Cerebellar nuclear complex (tissue), 1 donor: ENCODE measurements at places on chromosomes 7 and 10.

DNA sequence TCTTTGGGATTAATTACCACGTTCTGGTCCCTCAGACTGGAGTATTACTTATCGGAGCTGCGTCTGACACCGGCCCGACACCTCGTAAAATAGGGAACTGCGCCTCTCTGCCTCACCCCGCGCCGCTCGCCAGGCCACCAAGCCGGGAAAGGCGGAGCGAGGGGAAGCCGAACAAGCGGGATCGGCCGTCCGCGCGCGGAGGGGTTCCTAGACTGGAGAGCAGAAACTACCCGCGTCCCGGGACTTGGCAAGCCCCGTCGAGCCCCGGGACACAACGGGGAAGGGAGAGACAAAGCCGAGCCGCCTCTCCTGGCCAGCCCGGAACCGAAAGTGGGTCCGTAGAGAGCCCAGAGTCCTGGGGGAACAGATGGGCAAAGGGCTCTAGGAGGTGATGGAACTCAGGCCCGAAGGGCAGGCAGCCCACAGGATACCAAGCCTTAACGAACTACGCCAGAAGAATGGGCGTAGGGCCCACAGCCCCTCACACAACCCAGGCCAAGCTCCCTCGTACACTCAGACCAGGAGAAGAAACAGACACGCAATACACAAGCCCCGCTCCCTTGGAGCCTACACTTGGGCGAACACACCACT is 6.5 kb downstream of the LBX1 start:
- no peak for DNase-seq

DNA sequence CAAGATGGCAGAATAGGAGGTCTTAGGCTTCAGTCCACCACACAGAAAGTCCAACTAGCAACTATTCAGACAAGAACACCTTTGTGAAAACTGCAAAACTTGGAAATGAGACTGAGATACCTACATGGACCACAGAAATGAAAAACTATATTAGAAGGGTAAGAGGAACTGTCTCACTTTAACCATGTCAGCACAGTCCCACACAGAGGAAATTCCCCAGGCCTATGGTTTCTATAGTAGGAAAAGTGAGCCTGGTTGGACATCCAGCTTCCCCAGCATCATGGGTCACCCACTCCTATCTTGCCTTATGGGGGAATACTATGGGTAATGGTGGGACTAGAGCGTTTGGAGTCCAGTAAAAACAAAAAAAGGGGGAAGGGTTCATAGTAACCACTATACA is 38.8 kb upstream of the CDK6 start:
- DNase-seq, result no peak

DNA sequence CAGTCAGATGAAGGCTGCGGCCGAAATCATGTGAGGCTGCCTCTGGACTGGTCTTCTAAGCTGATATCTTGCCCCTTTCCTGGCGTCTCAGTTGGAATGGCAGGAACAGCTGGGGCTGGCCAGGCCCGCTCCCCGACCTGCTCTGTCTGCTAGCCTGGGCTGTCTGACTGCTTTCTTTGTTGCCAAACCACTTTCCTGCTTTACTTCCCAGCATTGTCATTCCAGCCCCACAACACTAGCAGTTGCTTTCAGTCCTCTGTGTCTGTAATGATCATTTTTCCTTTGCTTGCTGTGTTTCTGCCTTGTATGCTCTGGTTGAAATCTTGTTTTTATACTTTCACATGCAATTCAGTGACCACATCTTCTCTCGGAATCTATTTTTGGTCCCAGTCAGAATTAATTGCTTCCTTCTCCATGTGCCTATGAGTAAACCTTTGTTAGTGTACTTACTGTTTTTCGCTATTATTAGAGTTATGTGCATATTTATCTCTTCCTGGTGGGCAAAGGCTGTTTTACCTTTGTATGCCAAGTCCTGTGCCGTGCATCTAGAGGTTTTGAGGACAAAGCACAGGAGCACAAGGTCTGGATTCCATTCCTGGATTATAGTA is 21.6 kb downstream of the PRPF18 start:
- no peak for DNase-seq

DNA sequence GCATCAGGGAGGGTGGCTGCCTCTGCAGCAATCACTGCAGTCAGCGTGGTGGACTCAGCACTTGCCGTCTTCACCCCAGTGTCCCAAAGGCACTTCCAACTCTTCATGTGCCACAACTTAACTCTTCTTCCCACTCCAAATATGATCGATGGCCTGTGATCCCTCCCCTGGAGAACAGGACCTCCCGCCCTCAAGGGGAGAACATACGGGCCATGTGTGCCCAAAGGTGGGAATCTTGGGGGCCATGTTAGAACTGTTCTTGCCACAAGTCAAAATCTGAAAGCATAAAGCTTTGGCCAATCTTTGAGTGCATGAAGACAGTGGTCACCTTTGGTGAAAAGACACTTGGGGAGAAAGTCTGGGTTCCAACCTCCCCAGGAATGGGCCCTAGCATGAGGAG is 368.5 kb upstream of the MGMT start:
- no peak for DNase-seq

DNA sequence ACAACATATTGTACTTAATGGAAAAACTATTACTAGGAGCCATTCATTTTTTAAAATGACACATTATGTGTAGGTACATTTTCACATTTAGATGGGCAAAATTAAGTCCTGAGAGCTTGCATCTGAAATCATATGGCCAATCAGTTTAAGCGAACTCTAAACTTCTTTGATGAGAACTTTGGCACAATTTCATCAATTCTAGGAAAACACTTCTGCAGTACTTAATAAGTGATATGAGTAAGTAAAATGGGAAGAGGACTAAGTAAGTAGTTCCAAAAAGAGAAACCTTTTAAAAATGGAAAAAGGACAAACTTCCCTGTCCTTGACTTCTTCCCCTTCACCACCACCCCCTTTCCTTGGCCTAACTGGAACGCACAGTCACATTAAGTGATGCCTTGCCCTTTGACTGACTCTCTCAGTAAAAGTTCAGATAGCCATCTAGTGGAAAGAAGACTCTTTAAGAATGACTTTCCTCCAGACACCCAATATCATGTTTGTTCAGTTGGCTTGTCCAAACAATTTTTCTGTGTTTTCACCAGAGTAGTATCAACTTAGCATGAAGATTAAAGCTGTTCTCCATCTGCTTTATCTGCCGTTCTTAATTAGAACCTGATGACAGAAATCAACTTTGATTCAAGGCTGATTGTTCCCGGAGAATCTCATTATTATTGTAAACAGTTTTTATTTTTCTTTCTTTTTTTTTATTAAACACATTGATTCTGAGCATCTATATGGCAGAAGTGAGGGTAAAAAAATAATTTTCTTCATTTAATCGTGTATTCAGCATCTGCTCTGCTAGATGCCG is 45.1 kb downstream of the CNNM2 start:
- DNase-seq, result no peak

GRCh38 chr10:49645871-49646870 is 32.3 kb downstream of the CHAT start:
- no peak for DNase-seq

GRCh38 chr10:34273340-34273739 is 541.8 kb downstream of the PARD3 start:
- no peak for DNase-seq

- DNase-seq, result no peak
Measured at GRCh38 chr7:23205909-23206767, 24.3 kb downstream of the NUP42 start.

DNA sequence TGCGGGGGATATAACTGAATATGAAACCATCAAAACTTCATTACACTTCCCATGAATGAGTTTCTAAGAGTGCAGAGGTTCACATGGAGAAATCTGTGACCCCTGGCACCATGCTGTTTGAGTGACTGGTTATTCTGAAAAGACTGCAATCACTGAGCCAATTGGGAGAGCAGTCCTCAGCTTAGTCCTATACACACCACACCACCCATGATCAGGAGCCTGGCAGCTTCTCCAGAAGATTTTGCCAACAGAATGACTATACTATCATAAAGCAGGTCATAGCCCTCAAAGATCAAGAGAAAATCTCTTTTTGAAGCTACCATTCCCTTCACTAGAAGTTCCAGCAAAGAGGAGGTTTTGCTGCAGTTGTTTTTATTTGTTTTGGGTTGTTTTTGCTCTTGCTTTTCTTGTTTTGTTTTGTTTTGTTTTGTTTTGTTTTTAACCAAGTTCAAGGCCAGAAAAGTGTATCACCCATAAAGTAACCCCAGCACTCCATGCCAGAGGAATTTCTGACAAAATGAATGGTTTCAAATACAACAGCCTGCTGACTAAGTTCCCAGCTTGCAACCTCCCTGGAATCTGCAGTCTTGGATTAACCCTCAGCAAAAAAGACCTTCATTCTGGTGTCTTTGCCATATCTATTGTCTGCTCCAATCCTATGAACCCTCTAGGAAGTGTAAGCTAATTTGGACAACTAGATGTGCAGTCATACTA is 19.7 kb upstream of the HGF start:
- no peak for DNase-seq

- DNase-seq, result no peak
Measured at GRCh38 chr7:143316492-143316891, 581 bp downstream of the CLCN1 start.

DNA sequence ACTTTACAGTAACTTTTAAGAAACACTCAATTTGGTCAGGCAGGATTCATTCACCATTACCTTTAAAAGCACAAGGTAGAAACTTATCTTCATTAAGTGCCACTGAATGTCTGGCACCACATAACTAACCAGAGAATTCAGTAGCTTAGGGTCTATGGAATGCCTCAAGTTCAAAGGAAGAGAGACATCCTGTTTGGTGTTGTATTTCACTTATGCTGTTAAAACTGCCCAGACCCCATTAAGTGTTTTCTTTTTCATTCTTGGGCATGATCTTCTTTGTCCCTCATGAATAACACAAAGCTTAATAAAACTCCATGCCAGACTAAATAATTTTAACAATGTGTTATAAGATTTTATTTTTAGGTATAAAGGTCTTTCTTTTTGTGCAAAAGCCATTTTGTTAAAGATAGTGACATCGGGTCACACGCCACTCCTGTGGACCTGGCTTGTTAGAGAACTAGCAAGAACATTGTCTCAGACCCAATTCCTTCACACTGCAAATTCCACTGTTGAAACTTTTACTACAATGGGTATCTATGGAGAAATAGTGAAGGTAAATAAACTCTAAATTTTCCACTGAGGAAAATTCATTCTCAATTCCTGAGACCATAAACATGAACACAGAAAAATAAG is 221.0 kb downstream of the TWIST1 start:
- no peak for DNase-seq

DNA sequence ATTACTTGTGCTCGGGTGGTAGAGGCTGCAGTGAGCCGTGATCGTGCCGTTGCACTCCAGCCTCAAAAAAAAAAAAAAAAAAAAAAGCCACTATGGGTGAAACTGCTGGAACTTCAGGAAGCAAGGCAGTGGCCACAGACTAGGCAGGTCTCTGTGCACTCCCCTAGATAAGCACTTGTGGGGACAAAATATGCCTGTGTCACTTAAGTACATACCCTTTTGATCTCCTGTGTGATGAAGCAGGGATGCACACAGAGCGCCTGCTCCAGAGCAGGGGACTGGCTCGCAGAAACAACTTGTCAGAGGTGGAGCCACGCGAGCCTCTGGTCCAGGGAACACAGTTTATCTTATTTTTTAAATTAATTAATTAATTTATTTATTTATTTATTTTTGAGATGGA is 42.9 kb upstream of the PSAP start:
- DNase-seq, result no peak

GRCh38 chr7:28423918-28424514 is 11.7 kb downstream of the CREB5 start:
- DNase-seq, result no peak

- no peak for DNase-seq
Measured at GRCh38 chr7:118109607-118110006, 74.4 kb upstream of the LSM8 start.

- DNase-seq, result no peak
Measured at GRCh38 chr7:6228361-6229229, 43.8 kb downstream of the CYTH3 start.

GRCh38 chr10:93695740-93696139 is 6.7 kb downstream of the FRA10AC1 start:
- no peak for DNase-seq

GRCh38 chr7:150363370-150363769 is 5.3 kb upstream of the REPIN1 start:
- no peak for DNase-seq

DNA sequence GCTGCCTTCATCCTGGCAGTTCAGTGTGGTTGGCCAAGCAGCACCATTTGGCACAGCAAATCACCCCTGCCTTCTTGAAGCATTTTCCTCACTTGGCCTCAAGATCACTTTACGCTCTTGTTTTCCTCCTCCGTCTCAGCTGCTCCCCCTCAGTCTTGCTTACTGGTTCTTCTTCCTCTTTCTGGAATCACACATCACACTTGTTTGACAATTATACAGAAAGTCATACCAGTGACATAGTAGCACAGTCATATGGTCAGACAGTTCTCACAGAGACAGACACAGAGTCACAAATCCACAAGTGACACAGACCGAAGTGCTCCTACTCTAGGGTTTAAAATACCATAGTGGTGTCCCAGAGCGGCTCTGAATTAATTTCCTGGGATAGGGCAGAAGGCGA is 43.8 kb upstream of the ARL4A start:
- DNase-seq, result no peak
